ENCODE measurements at places on chromosomes 4 and X.

DNA sequence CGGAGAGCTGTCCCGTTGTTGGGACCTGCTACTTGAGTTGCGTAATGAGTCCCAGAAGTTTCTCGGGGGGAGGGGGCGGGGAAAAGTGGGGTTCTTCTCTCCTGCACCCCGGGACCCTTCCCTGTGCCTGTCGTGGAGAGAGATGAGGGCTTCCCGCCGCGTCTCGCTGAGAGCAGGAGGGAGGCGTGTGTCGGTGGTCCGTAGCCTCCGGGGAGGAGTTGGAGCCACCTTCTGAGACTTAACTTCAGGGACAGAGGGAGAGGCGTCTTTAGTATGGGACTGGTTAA is 698 bp downstream of the AFF1 start:
- ATAC-seq: peak; percentile 3

GRCh38 chrX:30153881-30154260 is 61.5 kb upstream of the MAGEB2 start:
- no peak for ATAC-seq

GRCh38 chr4:148800940-148801339 is 358.7 kb upstream of the NR3C2 start:
- ATAC-seq: no peak

- ATAC-seq: no peak
These were observed 239.1 kb downstream of the NDST4 start for GRCh38 chr4:114874321-114874720.

DNA sequence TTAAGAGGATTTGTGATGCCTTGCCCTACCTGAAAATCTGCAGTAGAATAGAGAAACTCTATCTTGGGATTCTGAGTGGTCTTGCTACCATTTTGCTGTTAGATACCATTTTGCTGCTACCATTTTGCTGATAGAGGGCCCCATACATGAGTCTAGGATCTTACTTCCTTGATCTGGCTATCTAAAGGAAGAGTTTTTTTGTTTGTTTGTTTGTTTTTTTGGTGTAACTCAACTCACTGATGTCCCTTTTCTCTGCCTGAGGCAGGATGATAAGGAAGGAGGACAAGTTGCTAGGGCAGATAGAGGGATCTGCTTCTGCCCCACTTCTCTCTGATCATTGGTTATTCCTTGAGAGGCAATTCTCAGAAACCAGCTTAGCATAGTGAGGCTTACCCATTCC is 31.0 kb downstream of the XK start:
- no peak for ATAC-seq

Data from gastroesophageal sphincter (tissue), 4 donors.